Stimulated activated CD8-positive, alpha-beta memory T cell treated with anti-CD3 and anti-CD28 coated beads, Interleukin-4, amount 100 ng/mL, for 1 hour (primary cell): ENCODE measurements at places on chromosomes 5 and 9.

GRCh38 chr9:91192381-91193086, 169.2 kb downstream of the AUH start:
- DNase-seq = no peak

GRCh38 chr5:133421394-133421793, 190.9 kb downstream of the FSTL4 start:
- no peak for DNase-seq

- no peak for DNase-seq
These were observed 193.8 kb downstream of the CSNK1G3 start for GRCh38 chr5:123705741-123706140.

DNA sequence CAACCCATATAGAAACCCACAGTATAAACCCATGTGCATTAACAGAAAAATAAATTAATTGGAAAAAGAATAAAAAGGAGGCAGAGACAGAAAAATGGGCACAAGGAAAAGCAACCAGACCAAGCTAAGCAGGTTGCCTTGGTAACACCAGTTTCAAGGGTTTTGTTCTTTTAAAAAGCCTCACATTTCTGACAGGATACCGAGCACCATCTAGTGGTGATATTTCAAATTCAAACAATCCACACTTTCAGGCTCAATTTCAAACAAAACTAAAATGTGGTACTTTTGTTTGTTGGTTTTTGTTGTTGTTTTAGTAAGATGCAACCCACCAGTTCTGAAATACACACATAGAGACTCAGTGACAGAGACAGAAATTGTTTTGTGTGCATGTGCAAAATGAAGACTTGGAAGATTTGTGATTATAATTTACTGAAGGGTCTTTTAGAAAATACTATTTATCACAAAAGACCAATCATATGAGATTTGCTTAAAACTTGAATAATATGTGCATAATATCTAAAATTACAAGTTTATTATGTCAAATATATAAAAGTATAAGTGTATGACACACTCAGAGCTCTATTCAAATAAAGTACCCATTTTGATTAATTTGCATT, 318.2 kb downstream of the SLCO4C1 start:
- no peak for DNase-seq

GRCh38 chr9:86036555-86036954, 62.8 kb downstream of the GOLM1 start:
- DNase-seq = no peak

- no peak for DNase-seq
These were observed 28.4 kb downstream of the MRPS27 start for GRCh38 chr5:72291601-72292000.

GRCh38 chr9:16625161-16625631, 245.3 kb downstream of the BNC2 start:
- no peak for DNase-seq

GRCh38 chr5:60177596-60177995, 284.1 kb upstream of the PDE4D start:
- DNase-seq = no peak

- no peak for DNase-seq
These were observed 34.3 kb upstream of the RPS23 start for GRCh38 chr5:82312373-82312856.

DNA sequence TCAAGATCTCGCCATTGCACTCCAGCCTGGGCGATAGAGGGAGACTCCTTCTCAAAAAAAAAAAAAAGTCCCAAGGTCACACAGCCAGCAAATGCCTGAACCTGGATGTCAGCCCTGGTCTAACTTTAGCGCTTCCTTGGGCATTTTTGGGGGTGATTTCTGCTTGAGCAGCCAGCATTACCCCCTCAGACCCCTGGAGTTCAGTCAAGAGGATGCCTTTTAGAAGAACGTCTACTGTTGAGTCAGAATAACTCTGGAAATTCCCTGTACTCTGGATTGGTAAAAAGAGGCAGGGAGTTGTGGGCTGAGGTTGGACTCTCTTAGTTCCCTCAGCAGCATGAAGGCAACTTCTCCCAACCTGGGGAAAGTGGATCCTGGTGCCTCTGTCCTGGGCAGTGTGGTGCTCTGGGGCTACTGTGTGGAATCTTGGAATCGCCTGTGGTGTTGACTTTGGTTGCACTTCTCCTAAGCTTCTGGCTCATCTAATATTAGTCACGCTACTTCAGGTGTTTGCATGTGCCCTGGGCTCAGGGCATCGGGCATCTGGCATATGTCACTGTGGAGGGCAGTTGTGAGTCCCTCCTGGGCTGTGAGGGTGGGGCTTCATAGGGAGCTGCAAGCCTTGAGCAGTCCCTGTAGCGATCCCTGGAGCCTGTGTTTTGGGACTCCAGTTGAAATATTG, 32.2 kb downstream of the STXBP1 start:
- no peak for DNase-seq

- DNase-seq = no peak
These were observed 50.5 kb downstream of the GADD45G start for GRCh38 chr9:89655056-89655989.

DNA sequence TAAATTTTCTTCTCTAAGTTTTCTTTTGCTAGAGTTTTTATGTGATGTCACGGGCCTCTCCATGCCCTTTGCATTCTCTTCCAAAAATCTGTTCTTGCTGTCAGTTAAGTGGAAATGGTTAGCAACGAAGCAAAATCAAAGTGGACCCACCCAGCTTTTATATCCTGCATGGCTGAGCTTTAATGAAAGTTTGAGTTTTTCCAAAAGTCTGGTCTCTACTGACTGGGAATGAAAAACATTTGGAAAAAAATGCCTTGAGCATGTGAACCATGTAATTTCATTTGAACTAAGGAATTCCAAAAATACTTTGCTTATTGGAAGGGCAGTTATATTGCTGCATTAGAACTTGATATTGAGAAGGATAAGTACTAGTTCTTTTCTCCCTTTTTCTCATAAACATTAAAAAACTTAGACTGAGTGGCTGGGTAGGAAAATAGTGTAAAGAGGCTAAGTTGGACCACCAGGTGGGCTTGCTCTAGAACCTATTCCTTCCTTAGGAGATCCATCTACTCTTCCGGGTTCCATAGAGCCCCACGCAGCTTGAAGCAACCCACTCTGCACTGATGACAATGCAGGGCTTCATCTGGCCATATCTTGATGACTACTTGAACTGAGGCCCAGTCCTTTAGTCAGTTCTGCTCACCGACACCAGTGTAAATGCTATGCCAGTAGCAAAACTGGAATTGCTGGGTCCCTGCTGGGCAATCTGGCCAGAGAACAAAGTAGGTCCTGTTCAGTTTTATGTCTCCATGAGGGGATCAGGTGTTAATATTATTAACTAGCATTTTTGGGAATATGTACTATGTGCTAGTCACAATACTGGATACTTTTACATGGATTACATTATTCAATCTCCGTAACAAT, 17.4 kb upstream of the RIC1 start:
- no peak for DNase-seq

- no peak for DNase-seq
These were observed 65.3 kb upstream of the PPP1R26 start for GRCh38 chr9:135414293-135414692.

DNA sequence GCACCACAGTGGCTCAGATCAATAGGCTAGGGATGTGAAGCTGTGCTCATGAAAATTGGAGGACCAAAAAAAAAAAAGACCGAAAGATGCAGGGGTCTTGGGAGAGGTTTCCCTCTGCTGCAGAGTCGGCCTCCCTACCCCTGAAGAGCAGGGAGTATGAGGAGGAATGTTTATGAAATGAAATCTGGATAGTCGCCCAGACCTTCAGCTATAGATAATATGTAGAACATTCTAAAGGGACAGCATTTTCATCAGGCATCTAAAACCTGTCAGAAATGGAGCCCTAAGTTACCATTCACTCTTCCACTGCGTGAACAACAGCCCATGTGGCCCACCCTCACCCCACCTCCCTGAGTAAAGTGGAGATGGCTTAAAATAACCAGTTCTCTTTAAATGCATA, 122.9 kb downstream of the TMEM174 start:
- DNase-seq = no peak

- DNase-seq = no peak
These were observed 5.7 kb upstream of the EBF1 start for GRCh38 chr5:159105145-159106053.

GRCh38 chr9:89986190-89986589, 381.4 kb downstream of the GADD45G start:
- DNase-seq = no peak

- DNase-seq = no peak
These were observed 32.4 kb downstream of the HOMER1 start for GRCh38 chr5:79481574-79481973.

- no peak for DNase-seq
These were observed at the start of gene THBS4 for GRCh38 chr5:80034962-80035821. Gene THBS4, plus strand, starts transcription at chr5:80035348. Its CDS starts 190 bp downstream, at chr5:80035538.

DNA sequence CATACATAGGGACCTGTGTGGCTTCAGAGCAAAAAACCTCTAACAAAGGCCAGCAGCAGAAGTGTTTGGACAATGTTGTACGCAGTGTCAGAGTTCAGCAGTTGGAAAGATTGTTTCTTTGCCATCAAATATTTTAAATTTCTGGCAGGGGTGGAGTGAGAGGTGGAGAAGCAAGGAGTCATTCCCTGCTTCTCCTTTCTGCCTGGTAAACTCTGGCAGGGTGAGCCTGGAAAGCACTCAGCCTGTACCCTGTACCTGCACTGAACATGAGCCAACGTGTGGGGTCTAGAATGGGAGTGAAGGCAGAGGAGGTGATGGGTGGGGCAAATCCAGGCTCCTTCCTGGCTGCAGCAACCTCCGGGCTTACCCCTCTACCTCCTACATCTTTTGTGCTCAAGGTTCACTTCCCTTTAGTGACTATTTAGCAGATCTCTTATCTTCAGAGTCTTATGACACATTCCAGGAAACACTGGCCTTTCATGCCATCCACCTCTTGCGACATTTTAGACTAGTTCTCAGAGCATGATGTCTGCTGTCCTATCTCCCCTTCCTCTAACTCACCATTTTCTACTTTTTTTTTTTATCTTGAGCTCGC, 445.0 kb upstream of the PIK3R1 start:
- no peak for DNase-seq

- DNase-seq = no peak
These were observed 564.2 kb downstream of the ACTL7B start for GRCh38 chr9:108291586-108291932.

DNA sequence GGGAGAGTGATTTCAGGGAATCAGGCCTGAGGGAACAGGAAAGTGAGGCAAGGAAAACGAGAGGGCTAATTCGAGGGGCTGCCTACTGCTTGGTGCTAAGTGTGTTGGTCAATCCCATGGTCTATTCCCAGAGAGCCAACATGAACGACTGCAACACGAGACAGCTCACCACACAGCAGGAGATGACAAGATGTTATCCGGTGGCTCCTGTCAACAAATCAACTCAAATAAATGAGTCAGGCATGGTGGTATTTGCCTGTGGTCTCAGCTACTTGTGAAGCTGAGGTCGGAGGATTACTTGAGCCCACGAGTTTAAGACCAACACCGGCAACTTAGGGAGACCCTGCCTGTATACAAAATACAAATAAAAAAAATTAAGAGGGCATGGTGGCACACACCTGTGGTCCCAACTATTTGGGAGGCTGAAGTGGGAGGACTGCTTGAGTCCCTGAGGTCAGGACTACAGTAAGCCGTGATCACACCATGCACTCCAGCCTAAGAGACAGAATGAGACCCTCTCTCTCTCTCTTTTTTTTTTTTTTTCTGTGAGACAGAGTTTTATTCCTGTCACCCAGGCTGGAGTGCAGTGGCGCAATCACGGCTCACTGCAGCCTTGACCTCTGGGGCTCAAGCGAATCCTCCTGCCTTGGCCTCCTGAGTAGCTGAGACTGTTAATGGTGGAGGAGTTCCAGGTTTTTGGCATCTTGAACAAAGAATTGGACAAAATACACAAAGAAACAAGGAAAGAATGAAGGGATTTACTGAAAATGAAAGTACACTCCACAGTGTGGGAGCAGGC, 9.0 kb upstream of the FAF2 start:
- DNase-seq = no peak

GRCh38 chr9:16314476-16314875, 556.0 kb downstream of the BNC2 start:
- DNase-seq = no peak

- no peak for DNase-seq
These were observed 38.5 kb downstream of the FBXL7 start for GRCh38 chr5:15538516-15538915.

GRCh38 chr9:109880276-109881169, 100.5 kb downstream of the PALM2AKAP2 start:
- DNase-seq = no peak

DNA sequence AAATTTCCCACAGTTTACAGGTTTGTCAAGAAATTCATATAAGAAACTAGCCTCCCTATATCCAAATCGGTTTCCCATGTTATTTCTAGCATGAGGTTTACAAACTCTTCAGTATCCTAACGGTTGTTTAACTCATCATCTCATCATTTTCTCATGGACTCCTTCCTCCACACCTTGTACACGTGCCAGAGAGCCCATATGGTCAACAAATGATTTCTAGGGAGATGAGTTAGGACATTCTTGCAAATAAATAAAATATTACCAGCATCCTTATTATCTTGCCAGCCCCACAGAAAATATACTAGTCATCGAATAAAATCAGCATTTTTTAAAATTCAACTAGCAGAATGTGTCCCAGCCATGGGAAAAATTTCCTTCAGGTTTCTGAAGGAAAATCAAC, 285.2 kb downstream of the EBF1 start:
- DNase-seq = no peak

DNA sequence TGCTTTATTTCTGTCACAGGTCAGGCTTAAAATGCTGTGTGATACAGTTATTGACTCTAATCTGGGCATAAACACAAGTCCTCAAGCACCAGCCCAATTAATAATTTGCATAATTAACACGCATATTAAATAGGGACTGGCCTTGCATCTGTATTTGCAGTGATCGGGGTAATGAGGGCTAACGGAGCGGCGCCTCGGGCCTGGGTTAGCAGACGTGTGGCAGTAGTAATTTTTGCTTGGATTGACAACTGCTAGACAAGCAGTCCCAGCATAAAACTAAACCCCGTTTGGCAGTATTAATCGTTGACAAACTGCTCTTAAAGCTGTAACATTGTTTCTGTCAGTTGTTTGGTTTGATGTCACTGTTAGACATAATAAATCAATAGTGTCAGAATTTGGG, 109.2 kb downstream of the PBX3 start:
- DNase-seq = no peak

GRCh38 chr9:4211032-4211725, 88.7 kb downstream of the GLIS3 start:
- no peak for DNase-seq

GRCh38 chr5:141529002-141529401, 40.1 kb downstream of the PCDHGC5 start:
- no peak for DNase-seq

DNA sequence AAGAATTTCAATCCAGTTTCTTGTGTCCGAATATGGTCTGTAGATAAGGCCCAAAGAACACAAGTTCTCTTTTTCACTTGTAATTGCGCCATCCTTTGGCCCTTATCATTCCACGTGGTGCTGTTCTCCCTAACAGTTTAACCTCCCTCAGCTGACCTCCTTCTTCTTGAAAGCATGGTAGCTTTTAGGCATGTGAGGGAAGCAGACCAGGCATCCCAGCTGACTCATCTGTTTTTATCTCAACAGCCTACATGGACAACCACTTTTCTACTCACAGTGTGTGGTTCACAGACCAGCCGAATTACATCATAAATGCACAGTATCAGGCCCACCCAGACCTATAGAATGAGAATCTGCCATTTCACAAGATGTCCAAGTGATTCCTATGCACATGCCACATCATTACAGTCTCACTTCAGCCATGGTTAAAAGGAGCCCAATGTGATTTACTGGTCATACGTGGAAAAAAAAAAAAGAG, 26.9 kb upstream of the PLIN2 start:
- DNase-seq = no peak
